ENCODE measurements at places on chromosomes 12 and 14. TPM values are rescaled to one million over a fixed set of nuclear protein-coding genes. Genes with fewer than 3 reads are reported as not detected.

- ATAC-seq: peak; percentile 62
Observed at GRCh38 chr12:104603545-104603973, 146.8 kb downstream of the CHST11 start.

DNA sequence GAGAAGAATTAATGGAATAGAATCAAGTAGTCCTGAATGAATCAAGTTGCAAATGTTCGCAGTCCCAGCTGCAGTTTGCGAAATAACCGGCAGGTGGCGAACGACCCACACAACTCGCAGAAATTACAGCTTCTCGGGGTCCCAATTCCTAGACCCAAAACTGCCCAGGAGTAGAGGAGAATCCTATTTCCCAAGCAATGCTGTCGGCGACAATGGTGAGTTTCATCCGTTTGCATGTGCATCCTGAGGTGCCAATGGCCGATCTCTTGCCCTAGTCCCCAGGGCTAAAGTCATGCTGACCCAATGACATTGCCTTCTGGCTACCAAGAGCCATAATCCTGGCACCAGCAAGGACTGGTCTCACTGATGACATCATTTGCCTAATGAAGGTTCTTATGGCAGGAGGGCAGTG lies 8.5 kb upstream of the ASCL1 start:
- no peak for ATAC-seq

- ATAC-seq: peak; percentile 60
Observed at GRCh38 chr14:101721951-101722661, 39.4 kb upstream of the PPP2R5C start.

GRCh38 chr12:65280306-65280705 lies 1.8 kb downstream of the MSRB3 start:
- ATAC-seq: no peak

DNA sequence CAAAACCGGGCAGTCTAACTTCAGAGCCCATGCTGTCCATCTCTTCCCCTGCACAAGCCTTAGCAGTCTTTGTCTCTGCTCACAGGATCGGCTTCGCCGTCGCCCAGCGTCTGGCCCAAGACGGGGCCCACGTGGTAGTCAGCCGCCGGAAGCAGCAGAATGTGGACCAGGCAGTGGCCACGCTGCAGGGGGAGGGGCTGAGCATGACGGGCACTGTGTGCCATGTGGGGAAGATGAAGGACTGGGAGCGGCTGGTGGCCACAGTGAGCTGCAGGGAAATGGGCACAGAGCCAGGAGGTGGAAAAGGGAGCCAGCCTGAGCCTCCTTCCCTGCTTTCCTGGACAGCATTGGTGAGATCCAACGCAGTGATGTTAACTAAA lies 14.2 kb upstream of the CARMIL3 start:
- ATAC-seq: no peak

- peak; percentile 26 for ATAC-seq
Observed at GRCh38 chr12:111757361-111758119, 9.2 kb upstream of the ALDH2 start.

GRCh38 chr12:128737292-128737966 lies 86.3 kb downstream of the SLC15A4 start:
- no peak for ATAC-seq

- no peak for ATAC-seq
Observed at GRCh38 chr14:97178781-97179180, 381.6 kb downstream of the VRK1 start.

DNA sequence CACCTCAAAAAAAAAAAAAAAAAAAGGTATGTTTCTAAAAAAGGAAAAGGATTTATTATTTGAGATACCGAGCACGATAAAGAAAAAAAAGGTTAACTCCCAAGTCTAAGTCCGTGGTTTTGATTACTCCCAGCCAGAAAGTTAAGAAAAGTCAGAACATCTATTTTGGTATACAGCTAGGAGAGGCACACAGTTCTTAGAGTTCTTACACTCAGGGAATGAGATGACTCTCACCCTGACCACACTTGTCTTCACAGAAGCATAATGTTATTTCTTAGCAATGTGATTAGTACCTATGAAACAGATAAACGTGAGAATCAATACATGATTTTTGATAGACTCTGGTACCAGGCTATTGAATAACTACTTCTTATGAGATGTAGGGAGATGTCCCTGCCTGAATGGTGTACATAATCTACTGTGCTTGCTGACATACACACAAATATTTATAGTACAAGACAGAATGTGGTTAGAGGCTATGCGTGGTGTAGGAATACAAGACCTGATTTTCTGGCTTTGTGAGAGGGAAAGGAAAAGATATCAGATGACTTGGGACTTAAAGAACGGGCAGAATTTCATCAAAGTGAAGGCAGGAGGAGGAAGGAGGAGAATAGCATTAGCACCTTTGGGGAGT lies 31.6 kb downstream of the LIMA1 start:
- ATAC-seq: peak; percentile 47

- ATAC-seq: no peak
Observed at GRCh38 chr12:70180130-70180529, 63.1 kb upstream of the CNOT2 start.

DNA sequence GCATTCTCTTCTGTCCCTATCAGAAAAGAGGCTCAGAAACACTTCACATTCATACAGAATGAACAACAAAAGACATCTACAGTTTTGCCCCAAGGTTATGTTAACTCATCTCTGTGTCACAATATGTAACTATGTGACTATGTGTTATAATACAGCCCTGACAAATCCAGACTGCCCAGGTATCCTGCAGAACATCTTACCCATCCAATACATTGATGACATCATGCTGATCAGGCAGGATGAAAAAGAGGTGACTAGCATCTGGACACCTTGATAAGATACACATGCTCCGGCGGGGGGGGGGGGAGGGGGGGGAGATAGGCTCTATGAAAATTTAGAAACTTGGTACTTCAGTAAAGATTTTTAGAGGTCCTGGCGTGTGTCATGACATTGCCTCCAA lies 8.3 kb upstream of the GNS start:
- peak; percentile 45 for ATAC-seq

DNA sequence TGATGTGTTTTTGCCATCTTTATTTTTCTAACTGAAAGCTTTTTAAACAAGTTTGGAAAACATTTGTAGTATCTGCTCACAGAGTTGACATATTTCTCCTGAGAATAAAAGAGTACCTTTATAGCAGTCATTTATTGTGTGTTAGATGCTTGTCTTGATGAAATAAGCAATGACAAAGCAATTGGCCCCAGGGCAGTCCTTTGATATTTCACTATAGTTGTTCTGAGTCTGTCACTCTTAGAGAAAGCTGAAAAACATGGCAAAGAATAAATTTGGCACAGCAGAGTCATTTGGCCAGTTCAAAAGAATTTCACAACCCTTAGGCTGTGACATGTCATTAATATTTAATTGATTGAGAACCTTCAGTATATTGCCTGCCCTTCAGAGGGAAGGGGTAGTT lies 166.2 kb downstream of the PTPRO start:
- ATAC-seq: no peak

DNA sequence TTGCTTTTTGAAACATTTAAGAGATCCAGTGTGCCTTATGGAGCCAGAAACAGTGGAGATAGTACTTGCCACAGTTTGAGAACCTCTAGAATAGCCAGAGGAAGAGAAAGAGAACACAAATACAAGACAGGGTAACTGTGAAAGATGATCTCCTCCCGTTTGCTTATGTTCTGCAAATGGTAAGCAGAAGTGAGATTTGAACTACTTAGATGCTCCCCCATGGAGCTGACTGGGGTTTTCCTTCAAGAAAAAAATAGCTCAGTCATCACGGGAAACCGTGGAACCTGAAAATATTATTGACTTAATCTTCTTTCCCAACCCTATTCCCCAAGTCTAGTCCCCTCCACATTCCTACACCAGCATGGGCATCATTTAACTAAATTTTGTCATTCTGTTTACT lies 87.1 kb downstream of the KIF21A start:
- no peak for ATAC-seq

- peak; percentile 84 for ATAC-seq
Observed at GRCh38 chr14:72024043-72024407, 91.8 kb downstream of the RGS6 start.

- ATAC-seq: no peak
Observed at GRCh38 chr14:48454887-48455286, 779.5 kb upstream of the MDGA2 start.

DNA sequence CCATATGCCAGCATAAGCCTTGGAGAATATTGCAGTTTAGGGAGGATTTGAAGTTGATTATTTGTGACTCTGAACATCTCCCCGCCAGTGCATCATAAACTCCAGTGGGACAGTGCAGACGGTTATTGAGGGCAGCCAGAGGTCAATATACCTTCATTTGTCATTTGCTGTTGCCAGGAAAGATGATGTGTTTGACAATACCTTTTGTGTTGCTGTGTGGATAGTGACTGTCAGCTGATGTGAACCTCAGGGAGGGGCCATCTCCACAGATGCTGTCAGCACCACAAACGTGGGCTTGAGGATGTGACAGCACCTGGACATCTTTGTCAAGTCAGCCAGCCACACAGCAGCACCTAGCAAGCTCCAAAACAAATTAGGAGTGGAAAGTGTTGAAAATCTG lies 11.5 kb downstream of the CCDC198 start:
- no peak for ATAC-seq

DNA sequence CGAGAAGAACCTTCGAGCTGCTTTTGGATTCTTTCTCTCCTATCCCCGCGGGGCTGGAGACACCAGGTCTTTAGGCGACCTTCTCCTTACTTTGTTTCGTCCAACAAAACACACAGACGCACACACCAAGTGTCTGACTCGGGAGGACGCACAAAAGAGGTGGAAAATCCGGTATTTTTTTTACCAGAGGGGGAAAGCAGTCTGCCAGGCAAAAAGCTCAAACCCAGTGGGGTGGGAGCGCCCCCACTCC lies 2.1 kb downstream of the SIX4 start:
- ATAC-seq: no peak

DNA sequence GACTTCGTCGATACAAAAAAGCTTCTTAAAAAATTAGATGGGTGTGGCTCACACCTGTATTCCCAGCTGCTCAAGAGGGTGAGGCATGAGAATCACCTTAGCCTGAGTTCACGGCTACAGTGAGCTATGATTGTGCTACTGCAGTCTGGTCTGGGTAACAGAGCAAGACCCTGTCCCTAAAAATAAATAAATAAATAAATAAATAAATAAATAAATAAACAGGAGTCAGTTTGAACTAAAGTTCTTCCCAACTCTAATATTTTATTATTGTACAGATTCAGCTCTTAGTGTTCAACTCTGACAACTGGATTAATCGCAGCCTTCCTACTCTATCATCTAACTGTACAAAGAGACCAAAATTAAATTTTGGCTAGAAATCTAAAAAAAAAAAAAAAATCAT lies 12.7 kb upstream of the CLIP1 start:
- peak; percentile 65 for ATAC-seq

- no peak for ATAC-seq
Observed at GRCh38 chr14:92259613-92260357, 63.2 kb upstream of the SLC24A4 start.

DNA sequence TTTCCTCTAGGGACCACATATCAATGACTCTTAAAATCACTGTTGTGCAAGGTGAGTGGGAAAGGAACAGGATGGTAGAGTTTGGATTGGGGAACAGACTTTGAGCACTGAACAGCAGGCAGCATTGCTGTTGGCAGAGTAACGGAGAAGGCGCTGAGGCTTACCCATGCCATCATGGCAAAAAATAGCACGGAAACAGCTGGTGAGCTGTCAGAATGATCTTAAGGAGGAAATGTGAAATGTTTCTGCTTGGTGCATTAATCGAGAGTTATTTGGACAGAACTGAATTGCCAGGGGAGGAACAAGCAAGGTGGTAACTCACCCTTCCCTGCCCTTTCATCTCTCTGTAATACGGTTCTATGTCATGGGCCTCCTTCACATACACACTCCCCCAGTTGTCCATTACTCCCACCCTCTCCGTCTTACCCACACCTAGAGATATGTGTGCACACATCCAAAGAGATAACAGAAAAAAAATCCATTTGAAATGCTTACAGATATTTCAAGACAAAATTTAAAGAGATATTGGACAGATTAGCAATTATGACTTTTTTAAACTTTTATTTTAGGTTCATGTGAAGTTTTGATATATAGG lies 572.5 kb downstream of the DIO2 start:
- ATAC-seq: no peak

- no peak for ATAC-seq
Observed at GRCh38 chr12:70854881-70855568, 65.5 kb downstream of the PTPRR start.

DNA sequence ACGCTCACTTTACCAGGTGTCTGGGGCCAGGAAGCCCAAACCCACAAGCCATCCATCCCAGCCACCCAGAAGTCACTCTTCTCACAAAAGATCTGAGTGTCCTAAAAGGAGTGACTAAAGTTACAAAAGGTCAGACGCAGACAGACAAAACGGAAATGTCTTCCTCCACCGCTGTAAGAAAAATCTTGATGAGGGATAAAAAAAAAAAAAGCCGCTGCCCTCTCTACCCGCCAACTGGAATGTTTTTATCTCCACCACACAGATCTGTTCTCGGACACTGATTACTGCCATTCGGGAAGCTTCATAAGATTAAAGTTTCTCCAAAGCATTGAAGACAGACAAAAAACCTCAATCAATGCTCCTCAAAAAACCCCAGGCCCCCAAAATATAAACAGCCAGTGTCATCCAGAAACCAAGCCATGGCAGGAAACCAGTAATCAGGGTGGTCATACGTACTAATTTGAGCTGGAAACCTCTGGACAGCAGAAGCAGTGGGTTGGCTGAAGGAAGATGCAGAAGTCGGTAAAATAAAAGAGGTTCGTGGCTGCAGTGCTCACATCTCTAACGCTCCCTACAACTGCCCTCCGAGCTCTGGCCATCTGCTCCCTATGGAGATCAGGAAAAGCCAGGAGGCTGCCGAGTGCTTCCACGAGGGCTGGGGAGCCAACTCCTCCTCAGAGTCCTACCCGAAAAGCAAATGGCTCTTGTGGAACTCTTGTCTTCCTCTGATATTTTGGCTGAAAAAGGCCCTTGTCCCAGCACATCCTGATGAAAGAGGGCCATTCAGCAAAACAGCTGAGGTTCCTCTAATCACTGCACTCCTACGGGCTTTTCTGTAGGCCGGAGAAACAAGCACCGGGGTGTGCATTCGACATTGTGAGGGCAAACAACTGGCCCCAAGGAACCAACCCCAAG lies 30.3 kb downstream of the SSH1 start:
- ATAC-seq: no peak

GRCh38 chr12:63919756-63920155 lies 75.3 kb downstream of the SRGAP1 start:
- no peak for ATAC-seq

RTL1 gene
- not detected for total RNA-seq

SLC38A4 gene
- 2.4 TPM for total RNA-seq

SERPINA9 gene
- total RNA-seq: 0.12 TPM

BCL11B gene
- total RNA-seq: 10.6 TPM

KNTC1 gene
- total RNA-seq: 15.4 TPM

CD163 gene
- total RNA-seq: 5.8 TPM

DCN gene
- total RNA-seq: 57.4 TPM

MEG3 gene
- total RNA-seq: 7.4 TPM

LRTM2 gene
- not detected for total RNA-seq

Measured in esophagus mucosa (tissue), 1 donor.